ENCODE measurements at places on chromosomes 16 and 17.

- no peak for DNase-seq
Observed at GRCh38 chr17:13525876-13526275, 75.9 kb downstream of the HS3ST3A1 start.

DNA sequence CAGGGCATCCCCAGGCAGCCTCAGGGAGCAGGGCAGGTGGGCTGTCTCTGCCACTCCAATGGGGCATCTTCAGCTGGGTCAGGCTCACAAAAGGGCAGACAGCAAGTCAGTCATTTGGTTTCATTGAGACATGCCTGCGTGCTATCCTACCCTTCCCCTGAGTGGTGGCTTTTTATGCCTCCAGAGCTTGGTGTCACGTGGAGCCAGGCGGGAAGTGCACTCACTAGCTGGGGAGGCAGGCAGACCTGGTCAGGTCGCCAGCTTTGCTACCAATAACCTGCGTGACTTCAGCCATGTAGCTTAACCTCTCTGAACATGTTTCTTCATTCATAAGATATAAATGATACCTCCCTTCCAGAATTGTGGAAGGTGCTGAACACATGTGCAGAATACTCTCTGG lies 415.0 kb downstream of the SOX9 start:
- no peak for DNase-seq

DNA sequence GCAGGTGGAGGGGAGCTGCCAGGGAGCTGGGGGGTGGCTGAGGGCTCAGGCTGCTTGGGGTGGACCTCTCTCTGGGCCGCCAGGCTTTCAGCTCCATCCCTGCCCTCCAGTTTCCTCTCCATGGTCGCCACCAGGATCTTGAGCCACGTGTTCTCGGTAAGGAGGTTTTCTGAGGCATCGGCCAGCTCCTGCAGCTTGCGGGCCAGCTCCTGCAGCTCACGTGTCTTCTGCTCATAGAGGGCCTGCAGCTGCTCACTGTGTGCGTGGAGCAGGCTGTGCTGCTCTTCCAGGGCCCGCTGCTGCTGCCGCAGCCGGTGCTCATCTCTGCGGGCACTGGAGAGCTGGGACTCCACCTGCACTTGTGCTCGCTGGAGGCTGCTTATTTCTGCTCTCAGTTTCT lies 11.0 kb downstream of the SNN start:
- no peak for DNase-seq

GRCh38 chr16:4979736-4980660 lies 21.9 kb downstream of the SEC14L5 start:
- no peak for DNase-seq

- DNase-seq = no peak
Observed at GRCh38 chr16:20904507-20905081, 4.0 kb downstream of the LYRM1 start.

GRCh38 chr17:31256936-31257335 lies 40.1 kb downstream of the OMG start:
- DNase-seq = no peak

GRCh38 chr16:9599415-9600120 lies 508.1 kb downstream of the HAPSTR1 start:
- DNase-seq = no peak

DNA sequence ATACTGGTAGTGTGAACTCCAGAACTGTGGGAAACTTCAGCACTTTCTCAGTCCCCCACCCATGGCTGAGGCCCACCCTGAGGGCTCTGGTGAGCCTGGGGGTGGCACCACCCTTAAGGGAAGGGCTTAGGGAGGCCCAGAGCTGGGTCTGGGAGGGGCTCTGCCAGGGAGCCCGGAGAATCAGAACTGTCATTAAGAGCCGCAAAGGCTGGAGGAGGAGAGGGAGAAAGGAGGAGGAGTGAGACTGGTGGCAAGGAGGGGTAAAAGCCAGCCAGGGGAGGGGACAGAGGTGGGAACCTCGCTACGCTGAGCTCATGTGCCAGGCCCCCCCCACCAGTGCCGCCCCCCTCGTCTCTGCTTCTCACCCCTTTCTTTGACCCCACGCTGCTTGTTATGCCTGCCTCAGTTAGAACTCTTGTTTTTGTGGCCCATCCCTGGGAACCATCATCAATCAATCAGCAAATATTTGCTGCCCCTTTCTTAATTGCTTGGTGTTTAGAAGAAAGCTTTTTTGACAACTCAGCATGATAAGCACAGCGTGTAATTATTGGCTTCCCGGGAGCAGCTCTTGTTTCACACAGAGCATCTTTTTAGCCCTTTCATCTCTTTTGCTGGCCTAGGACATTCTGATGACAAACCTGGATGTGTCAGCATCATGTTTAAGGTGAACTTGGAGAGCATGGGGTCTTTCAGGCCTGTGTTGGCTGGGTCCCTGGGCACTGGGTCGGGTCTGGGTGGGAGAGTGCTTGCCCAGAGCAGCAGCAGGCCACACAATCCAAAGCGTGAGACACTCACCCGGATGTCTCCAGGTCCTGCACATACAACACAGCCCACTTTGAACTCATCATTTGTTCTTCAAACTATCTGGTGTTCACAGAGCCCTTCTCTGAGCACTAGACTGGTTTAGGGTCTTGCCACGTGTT lies 77.7 kb downstream of the NETO2 start:
- DNase-seq = no peak

DNA sequence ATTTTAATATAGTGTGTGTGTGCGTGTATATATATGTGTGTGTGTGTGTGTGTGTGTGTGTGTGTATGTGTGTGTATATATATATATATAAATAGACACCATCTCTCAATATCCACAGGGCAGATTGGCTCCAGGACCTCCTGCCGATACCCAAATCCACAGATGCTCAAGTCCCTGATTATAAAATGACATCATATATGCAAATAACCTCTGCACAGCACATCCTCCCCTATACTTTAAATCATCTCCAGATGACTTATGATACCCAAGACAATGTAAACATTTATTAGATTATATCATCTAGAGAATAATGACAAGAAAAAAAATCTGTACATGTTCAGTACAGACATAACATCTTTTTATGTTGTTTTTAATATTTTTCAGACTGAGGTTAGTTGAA lies 7.8 kb downstream of the DUSP3 start:
- no peak for DNase-seq

DNA sequence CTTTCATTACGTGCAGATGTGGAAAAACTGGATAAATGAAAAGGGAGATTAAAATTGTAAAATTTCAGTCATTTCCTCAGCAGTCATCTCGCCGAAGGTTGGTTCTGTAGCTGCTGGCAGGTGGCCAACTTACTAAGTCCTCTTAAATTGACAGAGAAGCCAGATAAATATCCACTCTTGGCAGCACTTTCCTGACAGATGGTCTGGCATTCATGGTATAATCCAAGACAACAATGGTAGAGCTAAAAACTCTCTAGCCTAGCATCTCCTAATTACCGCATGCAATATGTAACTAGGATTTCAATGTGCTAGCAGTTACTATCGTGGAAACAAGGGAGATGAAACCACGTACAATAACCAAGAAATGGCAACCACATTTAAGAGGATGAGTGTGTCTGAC lies 306.3 kb downstream of the CNTNAP4 start:
- DNase-seq = no peak

DNA sequence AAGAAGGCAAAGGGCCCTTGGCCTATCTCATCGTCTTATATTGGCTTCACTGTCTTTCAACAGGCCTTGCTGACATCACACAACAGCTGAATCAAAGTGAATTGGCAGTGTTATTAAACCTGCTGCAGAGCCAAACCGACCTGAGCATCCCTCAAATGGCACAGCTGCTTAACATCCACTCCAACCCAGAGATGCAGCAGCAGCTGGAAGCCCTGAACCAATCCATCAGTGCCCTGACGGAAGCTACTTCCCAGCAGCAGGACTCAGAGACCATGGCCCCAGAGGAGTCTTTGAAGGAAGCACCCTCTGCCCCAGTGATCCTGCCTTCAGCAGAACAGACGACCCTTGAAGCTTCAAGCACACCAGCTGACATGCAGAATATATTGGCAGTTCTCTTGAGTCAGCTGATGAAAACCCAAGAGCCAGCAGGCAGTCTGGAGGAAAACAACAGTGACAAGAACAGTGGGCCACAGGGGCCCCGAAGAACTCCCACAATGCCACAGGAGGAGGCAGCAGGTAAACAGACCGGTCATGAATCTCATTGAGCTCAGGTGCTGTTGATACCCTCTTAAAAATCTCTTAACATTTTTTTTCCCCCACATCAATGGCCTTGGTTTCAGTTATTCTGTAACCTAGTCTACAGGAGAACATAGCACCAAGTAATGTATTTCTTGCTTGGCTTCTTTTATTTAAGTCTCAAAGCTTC lies 64.7 kb downstream of the CDK12 start:
- DNase-seq = no peak

GRCh38 chr17:56149266-56150036 lies 3.8 kb upstream of the ANKFN1 start:
- DNase-seq = no peak

GRCh38 chr17:55661256-55661758 lies 61.4 kb downstream of the TMEM100 start:
- DNase-seq = no peak

DNA sequence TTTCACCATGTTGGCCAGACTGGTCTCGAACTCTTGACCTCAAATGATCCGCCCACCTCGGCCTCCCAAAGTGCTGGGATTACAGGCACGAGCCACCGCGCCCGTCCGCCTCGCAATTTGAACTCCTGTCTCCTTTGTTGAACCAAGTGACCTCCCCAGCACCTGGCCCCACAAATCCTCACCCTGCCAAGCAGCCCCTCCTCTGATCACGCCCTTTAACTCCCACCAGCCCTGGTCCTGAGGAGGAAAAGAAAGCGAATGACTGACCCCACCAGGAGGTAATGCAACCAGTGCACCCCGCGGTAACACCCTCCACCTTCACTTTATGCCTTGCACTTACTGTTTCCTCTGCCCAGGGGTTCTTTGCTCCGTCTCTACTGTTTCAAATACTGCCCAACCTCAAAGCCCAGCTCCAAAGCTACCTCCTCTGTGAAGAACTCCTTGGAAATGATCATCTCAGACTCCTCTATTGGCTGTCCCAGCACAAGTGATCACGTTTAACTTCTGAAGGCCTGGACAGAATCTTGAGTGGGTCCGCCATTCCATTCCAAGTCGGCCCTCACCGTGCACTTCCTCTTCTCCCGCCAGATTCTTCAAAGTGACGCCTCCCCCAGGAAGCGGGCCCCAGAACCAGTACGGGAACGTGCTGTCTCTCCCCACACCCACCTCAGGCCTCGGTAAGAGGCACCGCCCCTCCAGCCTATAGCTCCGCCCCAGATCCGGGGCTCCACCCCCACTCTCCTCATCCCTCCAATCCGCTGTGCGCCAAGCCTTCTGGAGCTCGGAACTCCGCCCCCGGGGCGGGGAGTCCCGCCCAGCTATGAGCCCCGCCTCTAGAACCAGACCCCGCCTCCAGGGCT lies 4.4 kb downstream of the CD19 start:
- DNase-seq = peak; percentile 69

Measured in stimulated activated naive CD4-positive, alpha-beta T cell treated with Interleukin-2 at 50 U/mL for 16 hours (primary cell).